ENCODE measurements at places on chromosomes 13 and 19.

- DNase-seq: no peak
Observed at GRCh38 chr13:30735025-30735871, at the start of gene ALOX5AP. TSS of gene ALOX5AP (plus strand) at chr13:30735543. CDS start at chr13:30735606, 63 bp downstream.

DNA sequence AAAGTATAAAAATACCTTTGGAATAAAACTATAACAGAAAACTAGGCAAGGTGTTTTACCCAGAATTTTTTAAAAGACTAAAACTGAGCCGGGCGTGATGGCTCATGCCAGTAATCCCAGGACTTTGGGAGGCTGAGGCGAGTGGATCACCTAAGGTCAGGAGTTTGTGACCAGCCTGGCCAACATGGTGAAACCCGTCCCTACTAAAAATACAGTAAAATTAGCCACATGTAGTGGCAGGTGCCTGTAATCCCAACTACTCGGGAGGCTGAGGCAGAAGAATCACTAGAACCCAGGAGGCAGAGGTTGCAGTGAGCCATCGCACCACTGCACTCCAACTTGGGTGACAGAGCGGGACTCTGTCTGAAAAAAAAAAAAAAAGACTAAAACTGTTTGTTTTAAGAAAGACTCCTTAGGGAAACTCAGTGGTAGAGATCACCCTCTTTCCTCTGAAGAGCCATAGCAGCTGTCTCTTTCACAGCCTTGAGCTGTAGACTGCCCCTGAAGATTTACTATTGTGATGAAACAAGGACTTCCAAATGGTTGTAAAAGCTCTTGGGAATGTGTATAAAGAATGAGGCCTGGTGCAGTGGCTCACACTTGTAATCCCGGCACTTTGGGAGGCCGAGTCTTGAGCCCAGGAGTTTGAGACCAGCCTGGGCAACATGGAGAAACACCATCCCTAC lies 14.7 kb upstream of the KCTD4 start:
- no peak for DNase-seq

GRCh38 chr19:34794066-34794960 lies 21.3 kb upstream of the ZNF599 start:
- no peak for DNase-seq

GRCh38 chr13:113897966-113898365 lies 34.1 kb upstream of the GAS6 start:
- DNase-seq: no peak

DNA sequence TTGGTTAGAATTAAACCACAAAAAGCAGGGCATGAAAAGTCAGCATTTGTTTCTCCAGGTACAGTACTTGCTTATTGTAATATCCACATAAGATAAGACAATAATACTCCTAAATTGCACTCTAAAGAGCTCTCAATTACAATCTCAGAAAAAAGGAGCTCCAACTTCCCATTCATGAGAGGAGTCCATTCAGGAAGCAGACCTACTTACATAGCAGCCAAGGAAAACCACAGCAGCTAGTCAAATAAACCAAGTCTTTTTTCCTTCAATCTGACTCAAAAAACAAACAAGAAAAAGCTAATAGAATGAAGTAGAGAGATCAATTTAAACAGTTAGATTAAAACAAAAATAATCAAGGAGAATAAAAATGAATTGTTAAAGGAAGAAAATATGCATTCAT lies 885.2 kb upstream of the SLITRK6 start:
- no peak for DNase-seq

GRCh38 chr13:111789011-111789410 lies 277.9 kb upstream of the SOX1 start:
- DNase-seq: no peak

- DNase-seq: no peak
Observed at GRCh38 chr13:98958443-98958794, 19.4 kb downstream of the DOCK9 start.

GRCh38 chr13:43124490-43124889 lies 101.1 kb downstream of the DNAJC15 start:
- no peak for DNase-seq

- no peak for DNase-seq
Observed at GRCh38 chr13:47897411-47898050, 103.5 kb downstream of the SUCLA2 start.

DNA sequence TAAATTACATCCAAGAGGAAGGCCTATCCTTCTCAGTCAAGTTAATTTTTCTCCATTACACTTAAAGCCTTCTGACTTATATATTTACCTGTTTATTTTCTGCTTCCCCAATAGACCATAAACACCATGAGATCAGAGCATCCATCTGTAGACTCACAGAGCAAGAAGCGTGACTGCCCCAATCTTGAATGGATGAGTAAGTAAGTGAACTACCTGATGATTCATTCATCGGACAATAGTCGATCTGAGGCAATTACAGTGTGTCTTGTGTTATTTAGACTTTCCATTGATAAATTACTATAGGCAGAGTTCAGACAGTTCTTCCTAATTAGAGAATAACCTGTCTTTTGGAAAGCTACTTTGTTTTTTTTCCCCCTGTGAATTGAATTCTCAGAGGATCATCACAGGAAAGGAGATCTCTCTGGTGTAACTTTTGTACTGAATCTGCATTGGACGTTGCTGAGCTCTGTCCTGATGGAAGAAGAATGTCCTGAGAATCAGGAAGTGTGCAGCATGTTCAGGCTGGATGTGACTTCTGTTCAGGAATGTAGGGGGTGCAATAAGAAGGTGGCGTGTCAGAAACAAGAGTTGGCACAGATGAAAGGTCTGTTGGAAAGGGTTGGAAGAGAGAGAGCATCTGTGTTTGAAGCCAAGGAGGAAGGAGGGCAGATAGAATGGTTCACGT lies 367.0 kb downstream of the NALCN start:
- DNase-seq: no peak

DNA sequence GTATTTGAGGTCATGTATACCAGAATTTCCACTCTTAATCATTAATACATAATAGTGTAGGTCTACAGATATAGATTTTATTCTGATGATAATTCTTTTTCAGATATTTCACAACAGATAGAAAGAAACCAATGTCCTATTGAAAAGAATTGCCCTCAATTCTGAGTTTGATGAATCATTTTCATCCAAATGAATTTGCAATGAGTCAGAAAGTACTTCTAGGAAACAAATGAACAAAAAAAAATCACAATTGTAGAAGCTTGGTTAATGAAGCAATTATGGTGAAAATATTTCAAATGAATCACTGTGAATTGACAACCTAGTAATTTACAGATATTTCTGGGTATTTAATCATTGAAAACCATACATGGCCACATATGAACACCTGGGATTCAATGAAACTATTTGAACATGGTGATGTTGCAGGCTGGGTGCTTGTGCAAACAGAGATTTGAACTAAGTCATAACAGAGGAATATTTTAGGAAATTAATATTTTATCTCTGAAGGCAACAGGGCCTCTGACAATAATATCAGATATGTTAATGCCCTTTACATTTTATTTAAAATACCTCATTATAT lies 360.9 kb downstream of the SLITRK5 start:
- DNase-seq: no peak

- no peak for DNase-seq
Observed at GRCh38 chr13:32159137-32159869, 127.7 kb downstream of the FRY start.

- no peak for DNase-seq
Observed at GRCh38 chr19:3658004-3658869, 31.6 kb upstream of the CACTIN start.

DNA sequence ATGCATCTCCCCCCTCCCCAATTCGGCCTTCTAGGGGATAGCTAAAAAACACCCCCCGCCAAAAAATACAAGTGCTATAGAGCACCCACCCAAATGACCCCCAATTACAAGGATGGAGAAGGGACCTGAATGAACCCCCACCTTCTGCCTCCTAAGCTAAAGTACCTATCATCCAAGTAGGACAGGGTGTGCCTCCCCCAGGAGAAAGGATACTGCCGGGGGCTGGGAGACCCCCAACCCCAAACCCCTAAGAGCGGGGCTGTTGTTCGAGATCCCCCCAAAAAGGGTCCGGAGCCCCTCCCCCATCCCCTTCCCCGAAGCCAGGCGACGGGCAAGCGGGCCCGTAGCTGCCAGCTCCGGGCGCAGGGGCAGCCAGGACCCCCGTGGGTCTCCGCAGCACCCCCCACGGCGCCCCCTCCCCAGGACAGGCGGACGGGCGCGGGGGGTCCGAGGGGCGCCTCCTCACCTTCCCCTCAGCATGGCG lies 1.9 kb downstream of the ZC3H4 start:
- no peak for DNase-seq

- DNase-seq: no peak
Observed at GRCh38 chr19:14978161-14978776, 1.4 kb downstream of the SLC1A6 start.

- no peak for DNase-seq
Observed at GRCh38 chr19:50327013-50327412, 2.2 kb downstream of the KCNC3 start.

- DNase-seq: no peak
Observed at GRCh38 chr19:51466723-51467122, 8.5 kb upstream of the SIGLEC8 start.

DNA sequence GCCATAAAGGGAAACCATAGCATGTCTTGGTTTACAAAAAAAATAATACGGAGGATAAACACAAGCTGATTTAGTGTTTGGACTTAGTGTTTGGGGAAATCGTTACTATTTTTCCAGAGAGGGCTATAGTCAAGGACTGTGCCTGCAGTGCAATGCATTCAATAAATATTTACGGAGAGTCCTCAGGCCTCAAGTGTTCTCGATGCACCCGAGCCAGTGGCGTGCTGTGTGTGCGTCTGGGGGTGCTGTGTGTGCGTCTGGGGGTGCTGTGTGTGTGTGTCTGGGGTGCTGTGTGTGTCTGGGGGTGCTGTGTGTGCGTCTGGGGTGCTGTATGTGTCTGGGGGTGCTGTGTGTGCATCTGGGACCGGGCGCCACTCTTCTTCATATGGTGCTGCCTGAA lies 71.7 kb upstream of the GTF3A start:
- DNase-seq: no peak

- no peak for DNase-seq
Observed at GRCh38 chr19:52542984-52543664, 15.7 kb downstream of the ZNF808 start.

DNA sequence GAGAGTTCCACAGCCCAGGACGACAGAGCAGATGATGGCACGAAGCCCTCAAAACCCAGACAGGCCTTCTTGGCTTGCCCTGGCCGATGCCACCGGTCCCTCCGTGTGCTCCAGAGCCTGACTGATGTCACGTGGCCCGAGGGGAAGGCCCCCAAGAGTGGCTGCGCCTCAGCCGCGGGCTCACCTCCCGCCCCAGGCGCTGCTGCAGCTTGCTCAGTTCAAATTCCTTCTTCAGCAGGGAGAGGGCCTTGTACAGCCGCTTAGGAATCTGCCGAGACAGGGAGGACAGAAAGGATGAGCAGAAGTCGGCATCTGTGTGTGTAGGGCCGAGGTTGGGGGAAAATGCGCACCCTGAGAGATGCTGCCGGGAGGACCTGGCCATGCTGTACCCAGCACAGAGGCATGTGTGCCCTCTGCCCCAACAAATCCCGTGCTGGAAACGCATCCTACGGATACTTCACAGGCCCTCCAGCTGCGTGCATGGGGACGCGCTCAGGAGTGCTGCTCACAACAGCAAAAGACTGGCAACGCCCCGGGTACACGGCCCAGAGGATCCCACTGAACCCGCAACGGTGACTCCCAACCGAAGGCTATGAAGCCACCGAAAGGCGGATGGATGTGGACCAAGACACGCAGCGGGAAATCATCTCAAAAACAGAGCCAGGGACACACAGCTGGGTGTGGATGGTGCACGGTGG lies 12.9 kb downstream of the LONP1 start:
- no peak for DNase-seq

- no peak for DNase-seq
Observed at GRCh38 chr13:106594980-106595379, 27.0 kb upstream of the ARGLU1 start.

GRCh38 chr19:46461537-46461936 lies 9.8 kb downstream of the PNMA8A start:
- DNase-seq: no peak

DNA sequence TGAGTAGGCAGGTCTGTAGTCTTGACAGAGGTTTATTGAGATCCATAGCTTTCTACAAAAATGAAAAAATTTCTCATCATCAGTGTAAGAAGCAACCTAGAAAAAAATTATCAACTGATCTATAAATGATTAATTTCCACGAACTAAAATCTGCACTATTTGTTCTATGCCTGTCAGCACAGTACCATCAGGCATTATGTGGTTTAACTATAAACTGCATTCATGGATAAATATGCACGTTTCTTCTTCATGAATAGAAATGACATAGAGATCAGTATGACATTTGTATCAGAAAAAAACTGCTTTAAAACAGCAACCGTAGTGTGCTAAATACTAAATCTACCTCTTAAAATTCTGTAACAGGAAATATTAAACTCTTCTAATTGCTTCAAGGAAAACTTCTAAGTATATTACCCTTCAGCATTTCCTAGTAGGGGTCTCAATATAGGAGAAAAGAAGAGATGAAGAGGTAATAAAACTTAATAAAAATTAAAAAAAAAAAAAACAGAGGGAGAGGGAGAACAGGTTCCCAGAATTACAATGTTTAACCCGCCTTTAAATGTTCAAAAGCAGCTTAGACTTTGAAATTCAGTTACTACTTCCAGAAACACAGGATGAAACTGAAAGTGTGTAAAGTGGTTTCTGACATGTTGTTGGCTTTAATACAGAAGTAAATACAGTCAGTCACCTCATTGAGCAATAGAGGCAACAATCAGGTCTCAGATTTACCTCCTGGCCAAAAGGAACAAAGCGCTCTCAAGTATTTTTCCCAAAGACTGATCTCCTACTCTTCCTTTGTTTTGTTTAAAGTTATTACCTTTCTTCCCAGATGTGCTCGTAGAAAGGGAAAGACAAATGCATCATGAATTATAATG lies 144.4 kb downstream of the DIAPH3 start:
- no peak for DNase-seq

DNA sequence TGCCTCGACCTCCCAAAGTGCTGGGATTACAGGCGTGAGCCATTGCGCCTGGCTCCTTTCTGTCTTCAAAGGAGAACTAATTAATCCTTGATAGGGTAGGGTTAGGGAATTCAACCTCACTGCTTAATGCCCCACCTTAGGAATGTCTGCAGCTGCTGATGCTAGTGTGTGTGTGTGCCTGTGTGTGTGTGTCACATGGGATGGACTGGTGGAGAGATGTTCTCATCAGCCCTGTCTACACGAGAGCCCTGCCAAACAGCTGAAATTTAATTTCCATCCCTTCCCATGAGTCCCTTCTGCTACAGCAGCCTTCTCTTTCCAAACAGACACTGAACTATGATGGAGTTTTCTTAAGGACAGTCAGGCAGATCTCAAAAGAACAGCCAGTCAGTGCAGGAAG lies 46.5 kb upstream of the CLDN10 start:
- no peak for DNase-seq

- no peak for DNase-seq
Observed at GRCh38 chr19:28823338-28823961, 389.5 kb downstream of the UQCRFS1 start.

GRCh38 chr19:29549105-29550070 lies 23.6 kb downstream of the VSTM2B start:
- no peak for DNase-seq

Data from omental fat pad (tissue), 4 donors.